Hematopoietic multipotent progenitor cell treated with erythropoietin and hydrocortisone succinate and interleukin-3 and kit ligand, for 8 days (in vitro differentiated cells): ENCODE measurements at places on chromosomes 3 and 15.

- DNase-seq: no peak
Measured at GRCh38 chr3:171752329-171752728, 58.0 kb downstream of the PLD1 start.

GRCh38 chr3:148641722-148642121 lies 56.0 kb upstream of the AGTR1 start:
- no peak for DNase-seq

DNA sequence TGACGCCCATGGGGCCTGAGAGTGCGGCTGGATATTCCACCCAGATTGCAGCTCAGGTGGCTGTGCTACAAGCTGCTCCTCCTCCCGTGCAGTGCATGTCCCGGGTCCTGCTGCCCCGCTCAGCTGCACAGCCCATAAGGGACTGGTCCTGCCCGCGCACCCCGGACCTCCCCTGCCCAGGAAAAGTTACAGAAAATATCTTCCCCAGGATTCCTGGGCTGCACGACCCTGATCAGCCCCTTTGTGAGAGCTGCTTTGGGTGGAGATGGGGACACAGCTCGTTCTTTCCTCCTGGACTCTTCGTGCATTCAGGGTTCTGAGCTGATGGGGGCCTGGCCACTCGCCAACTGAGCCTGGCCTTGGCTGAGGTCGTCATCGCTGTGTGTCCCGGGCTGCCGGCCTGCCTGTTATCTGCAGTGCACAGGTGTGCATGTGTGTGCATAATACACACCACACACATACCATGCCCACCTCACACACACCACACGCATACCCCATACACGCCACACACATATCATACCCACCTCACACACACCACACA lies 28.8 kb downstream of the APBA2 start:
- peak; percentile 76 for DNase-seq

DNA sequence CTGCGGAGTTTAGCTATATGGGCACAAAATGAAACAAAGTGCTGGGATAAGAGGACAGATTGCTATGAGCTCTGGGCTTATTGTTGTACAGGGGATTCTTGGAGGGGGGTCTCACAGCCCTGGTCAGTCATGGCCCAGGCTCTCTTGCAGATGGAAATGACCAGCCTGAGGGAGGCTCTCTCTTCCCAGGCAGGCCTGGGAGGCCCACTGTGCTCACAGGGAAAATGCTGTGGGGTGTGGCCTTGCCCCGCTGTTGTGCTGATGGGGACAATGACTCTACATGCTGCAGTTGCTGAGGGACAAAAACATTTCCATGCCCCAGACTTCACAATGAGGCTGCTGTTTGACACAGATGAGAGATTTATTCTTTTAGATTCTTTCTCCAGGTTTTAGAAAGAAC lies 202.2 kb downstream of the KLF13 start:
- DNase-seq: no peak

DNA sequence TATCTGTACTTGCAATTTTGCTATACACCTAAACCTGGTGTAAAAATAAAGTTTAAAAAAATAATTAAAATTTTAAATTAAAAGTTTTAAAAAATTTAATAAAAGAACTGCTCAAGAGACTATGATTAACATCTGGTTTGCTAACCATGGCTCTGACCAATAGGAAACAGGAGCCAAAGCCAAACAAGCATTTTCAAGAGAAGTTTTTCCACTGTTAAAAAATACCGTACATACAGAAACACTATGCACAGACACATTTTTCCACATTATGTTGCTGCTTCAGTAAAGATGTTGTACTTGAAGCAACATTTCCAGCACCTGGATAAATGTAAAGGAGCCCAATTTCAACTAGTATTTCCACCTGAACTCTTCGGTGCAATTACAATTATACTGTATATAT lies 543.9 kb upstream of the NAALADL2 start:
- no peak for DNase-seq

- DNase-seq: no peak
Measured at GRCh38 chr3:141057946-141058800, 7.0 kb downstream of the SPSB4 start.

GRCh38 chr3:104846270-104846669 lies 520.4 kb upstream of the ALCAM start:
- no peak for DNase-seq

DNA sequence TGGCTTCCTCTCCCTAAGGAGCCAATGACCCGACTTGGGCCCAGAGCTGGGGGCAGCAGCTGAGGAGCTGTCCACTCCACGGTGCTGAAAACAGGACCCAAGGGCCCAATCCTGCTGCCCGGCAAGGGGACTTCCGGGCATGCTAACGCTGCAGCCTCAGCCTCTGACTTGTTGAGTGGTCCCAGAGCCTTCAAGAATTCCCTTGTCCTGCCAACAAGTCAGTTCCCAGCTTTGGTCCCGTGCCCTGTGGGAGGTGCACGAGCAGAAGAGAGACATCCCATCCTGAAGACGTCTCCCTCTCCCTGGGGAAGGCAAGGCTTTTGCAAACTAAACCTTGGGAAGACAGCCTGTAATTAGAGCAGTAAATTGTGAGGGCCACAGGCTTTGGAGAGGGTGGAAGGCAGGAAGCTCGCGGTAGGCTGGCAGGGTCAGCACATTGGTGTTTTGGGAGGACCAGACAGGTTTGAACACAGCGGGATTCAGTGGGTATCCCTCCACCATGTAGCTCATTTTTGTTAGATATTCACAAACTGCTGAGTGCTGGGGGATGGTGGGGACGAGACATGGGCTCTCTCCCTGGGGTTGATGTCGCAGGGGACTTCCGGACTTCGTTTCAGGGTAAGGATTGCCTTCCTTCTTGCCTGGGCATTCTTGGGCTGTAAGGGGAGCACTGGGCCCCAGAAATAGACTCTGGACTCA lies 29.8 kb upstream of the PRR23E start:
- DNase-seq: no peak

DNA sequence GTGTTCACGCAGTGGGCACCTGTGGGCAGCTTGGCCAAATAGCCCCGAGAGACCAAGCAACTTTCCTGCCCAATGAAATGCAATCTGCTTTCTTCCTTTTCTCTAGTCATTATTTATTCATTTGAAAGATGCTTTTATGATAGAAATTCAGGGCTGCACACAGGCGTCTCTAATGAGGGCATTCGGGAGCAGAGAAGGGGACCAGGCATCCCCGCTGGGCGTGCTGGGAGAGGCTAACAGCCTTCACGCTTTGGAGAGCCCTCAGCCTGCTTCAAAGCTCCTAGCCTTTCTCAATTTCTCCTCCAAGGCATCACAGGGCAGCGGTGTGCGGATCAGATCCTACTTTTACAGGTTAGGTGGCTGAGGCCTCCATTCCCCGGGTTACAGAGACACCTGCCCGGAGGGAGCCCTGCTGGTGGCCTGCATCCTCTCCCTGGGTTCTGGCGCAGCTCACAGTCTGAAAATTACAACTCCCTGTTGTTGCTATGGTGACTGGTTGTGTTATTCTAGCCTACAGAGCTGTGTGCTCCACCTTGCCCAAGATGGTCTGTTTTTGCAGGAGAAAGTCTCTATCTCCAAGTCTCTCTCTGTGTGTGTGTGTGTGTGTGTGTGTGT lies 21.8 kb upstream of the KLF13 start:
- peak; percentile 45 for DNase-seq

DNA sequence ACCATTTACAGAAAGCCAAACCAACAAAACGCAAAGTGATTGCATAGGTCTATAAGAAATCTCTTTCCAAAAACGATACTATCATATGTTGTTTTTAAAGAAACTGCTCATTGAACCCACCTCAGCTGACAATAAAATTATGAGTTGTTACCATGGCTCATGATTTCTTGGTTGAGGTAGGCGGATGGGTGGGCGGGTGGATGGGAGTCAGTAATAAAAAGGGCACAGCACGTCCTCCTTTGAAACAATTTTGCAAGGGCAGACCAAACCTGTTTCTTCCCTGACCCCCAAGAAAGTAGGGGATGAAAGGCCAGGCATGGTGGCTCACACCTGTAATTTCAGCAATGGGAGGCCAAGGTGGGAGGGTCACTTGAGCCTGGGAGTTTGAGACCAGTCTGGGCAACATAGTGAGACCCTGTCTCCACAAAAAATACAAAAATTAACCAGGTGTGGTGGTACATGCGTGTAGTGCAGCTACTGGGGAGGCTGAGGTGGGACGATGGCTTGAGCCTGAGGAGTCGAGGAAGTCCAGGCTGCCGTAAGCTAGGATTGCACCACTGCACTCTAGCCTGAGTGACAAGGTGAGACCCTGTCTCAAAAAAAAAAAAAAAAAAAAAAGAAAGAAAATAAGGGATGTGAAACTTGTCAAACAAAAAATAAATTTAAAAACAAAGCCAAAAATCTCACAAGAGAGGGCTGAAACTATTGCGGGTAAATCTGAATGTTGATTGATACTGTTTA lies 2.1 kb downstream of the ABHD10 start:
- no peak for DNase-seq

GRCh38 chr15:44325568-44325967 lies 37.0 kb downstream of the GOLM2 start:
- DNase-seq: no peak

GRCh38 chr3:162994165-162994564 lies 1497.6 kb downstream of the OTOL1 start:
- DNase-seq: no peak

GRCh38 chr15:34514251-34514670 lies 69.2 kb downstream of the GOLGA8B start:
- peak; percentile 15 for DNase-seq

- peak; percentile 85 for DNase-seq
Measured at GRCh38 chr3:52339612-52340011, 23.5 kb downstream of the DNAH1 start.

GRCh38 chr15:77607894-77608261 lies 24.8 kb downstream of the LINGO1 start:
- peak; percentile 7 for DNase-seq

DNA sequence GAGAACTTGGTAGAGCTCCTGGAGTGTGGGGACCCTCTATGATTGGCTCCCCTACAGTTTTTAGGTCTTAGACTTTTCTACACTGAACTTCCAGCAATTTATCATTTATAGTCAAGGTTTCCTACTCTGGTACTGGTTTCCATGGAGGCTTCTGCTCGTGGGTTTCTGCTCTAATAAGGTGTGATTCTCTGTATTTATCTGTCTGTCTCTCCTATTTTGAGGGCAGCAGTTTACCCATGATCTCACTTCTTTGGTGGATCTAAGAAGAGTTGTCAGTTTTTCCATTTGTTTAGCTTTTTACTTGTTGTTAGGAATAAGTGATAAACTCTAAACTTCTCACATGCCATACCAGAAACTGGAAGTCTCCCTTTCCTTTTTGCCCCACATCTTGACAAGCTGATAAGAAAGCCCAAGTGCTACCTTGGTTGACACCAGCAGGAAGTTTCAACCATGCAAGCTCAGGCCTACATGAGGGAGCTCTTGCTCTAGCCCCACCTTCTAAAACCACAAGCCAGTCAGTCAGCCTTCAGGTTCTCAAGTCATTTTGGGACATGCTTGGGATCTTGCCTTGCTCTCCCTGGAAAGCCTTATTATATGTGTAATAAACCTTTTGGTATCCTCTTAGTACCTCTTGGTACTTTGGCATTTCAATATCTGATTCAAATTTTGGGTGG lies 10.0 kb downstream of the TIMMDC1 start:
- DNase-seq: peak; percentile 87

- no peak for DNase-seq
Measured at GRCh38 chr3:124352149-124352539, 360.2 kb upstream of the ROPN1 start.

- DNase-seq: peak; percentile 16
Measured at GRCh38 chr3:18745472-18745871, 320.3 kb upstream of the SATB1 start.

DNA sequence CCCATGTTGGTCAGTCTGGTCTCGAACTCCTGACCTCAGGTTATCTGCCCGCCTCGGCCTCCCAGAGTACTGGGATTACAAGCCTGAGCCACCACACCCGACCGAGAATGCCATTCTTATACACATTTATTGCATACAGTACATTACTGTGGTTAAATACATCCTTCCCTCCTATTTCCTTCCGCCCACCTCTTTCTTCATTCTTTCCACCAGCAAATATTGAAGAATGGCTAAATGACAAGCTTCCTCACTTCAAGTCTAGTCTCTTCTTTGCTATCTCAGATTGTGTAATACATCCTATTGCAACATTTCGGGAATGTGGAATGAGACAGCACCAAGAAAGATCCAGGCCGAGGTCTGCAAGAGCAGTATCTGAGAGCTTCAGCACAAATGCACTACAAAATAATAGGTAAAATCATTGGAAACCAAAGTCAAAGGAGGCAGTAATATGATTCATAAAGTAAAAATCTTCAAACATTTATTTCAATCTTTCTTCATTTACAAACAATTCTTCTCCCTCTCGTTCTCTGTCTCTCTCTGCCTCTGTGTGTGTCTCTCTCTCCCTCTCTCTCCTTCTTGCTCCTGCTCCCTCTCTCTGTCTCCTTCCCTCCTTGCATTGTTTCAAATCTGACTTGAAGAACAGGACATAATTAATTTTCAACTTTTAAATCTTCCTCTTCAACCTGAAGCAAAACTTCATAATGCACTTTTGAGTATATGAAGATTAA lies 94.7 kb upstream of the TGFBR2 start:
- no peak for DNase-seq

- peak; percentile 77 for DNase-seq
Measured at GRCh38 chr3:94004301-94004910, 24.0 kb downstream of the STX19 start.

DNA sequence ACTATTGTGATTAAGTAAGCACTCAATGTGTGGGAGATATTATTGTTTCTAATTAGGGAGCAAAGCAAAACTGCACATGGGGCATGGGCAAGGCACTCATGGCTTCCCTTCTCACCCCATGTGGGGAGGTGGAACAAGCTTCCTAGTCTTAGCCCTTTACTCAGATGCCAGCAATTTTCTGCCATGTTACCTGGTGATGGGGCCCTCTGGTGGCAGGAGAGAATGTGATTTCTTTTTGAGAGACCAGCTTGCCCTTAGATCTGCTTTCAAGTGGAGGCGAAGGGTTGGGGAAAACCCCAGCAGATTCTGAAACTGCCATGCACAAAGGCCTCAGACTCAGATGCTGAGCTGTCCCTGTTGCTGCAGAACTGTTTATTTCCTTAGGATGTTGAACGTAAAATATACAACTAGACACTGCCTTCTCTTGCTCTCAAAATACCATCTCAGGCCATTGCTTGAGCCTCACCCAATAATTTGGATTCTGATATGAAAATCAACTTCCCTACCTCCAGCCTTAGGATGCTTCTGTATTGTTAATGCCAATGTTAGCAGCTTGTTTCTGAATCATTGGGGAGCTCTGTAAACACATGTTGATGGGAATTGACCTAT lies 130.2 kb upstream of the TPRG1 start:
- DNase-seq: peak; percentile 46
